Vagina (tissue), 2 donors: ENCODE measurements at places on chromosomes 3 and 15. TPM values are rescaled to one million over a fixed set of nuclear protein-coding genes. Genes with fewer than 3 reads are reported as not detected.

SEMA3B gene
- total RNA-seq = 32.9 TPM

LIPH gene
- 2.7 TPM for total RNA-seq

REC114 gene
- not detected for total RNA-seq

CEMIP gene
- 0.74 TPM for total RNA-seq

AGBL1 gene
- total RNA-seq = not detected

HTR3E gene
- total RNA-seq = not detected

SEMA6D gene
- 34.9 TPM for total RNA-seq

ANKRD63 gene
- not detected for total RNA-seq

EPB42 gene
- not detected for total RNA-seq
